IMR-90 (cell line): ENCODE measurements at places on chromosomes 1 and 21.

DNA sequence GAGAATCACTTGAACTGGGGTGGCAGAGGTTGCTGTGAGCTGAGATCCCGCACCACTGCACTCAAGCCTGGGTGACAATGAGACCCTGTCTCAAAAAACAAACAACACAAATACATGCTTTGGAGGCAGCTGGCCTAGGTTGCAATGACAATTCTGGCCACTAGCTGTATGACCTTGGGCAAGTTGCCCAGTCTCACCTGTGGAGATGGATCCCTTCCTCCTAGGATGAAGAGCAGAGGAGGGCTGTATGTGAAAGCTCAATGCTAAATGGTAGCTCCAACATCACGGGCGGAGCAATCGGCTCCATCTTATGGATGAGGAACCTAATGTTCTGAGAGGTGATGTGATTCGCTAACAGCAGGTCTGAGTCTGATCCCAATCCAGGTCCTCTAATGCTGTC is 20.6 kb downstream of the ADORA1 start:
- H3K27ac ChIP-seq: no peak overlapping the region
- no peaks in the 10 kb centered on the region for H3K36me3 ChIP-seq
- H3K4me1 ChIP-seq: peaks cover 2% of the 10 kb centered on the region; the same call in 1 of the 2 replicates
- DNase-seq: no peak
- no peak overlapping the region for H3K4me3 ChIP-seq
- no peaks in the 10 kb centered on the region; the same call in 1 of the 2 replicates for H3K27me3 ChIP-seq

DNA sequence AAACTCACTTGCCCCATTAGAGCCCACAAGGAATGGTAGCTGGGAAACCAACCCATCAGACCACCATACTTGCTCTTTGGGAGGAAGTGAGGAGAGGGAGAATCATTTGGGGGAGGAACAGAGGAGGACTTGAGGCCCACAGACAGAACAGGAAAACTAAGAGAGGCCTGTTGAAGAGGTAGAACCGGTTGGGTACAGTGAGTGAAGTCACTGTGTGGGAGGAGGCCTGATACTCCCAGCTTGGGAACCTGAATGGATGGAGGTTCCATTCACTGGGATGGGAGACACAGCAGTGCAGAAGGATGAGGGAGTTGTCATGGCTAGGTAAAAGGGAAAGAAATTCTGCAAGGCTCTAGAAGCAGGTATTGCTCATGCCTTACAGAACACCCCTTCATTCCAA is 63.4 kb upstream of the PSEN2 start:
- no peaks in the 10 kb centered on the region for H3K4me1 ChIP-seq
- H3K27me3 ChIP-seq: peaks cover 33% of the 10 kb centered on the region
- H3K4me3 ChIP-seq: no peak overlapping the region
- no peak overlapping the region for H3K27ac ChIP-seq
- no peak for DNase-seq

DNA sequence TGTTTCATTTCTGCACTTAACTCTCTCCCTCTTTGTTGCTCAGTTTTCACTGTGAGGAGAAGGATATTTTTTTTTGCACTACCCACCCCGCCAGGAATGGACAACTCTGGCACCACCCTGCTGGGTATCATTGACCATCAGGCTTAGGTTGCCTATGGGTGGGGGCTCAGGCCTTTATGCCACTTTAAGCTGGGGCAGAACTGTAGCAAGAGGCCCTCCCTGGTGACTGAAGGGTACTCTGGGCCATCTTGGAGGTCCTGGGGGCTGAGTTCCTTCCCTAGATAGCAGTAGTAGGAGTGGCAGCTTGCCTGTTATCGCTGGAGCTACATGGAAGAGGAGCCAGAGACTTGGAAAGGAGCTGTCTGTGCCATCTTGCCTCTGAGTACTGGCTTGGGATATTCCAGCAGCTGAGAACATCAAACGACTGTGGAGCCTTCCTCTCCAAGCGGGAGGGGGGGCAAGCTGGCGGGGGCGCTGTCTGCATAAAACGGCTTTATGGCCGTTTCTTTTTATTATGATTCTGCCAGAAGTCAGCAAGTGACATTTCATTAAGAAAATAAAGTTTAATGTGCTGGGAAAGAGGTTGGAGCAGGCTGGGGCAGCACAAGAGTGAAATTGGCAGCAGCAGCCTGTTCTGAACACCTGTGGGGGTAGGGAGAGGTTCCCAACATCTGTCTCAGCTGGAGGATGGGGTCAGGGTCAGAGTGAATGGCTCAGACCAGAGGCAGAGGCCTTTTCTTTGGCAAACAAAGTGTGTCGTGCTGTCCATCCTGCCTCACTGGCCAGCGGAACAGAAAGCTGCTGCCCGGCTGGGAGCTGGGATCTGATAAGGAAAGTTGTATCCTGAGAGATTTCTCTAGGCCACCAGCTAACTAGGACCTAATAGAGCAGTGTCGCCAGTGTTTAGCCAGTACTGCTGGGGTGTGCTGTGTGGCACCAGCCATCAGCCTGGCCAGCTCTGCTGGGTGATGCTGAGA is 32.9 kb downstream of the TMEM53 start:
- no peak overlapping the region for H3K27ac ChIP-seq
- H3K27me3 ChIP-seq: no peaks in the 10 kb centered on the region
- peaks cover 13% of the 10 kb centered on the region for H3K4me1 ChIP-seq

- no peaks in the 10 kb centered on the region for H3K36me3 ChIP-seq
- no peaks in the 10 kb centered on the region; the same call in 1 of the 2 replicates for H3K4me1 ChIP-seq
- peaks cover 24% of the 10 kb centered on the region; the same call in 1 of the 2 replicates for H3K27me3 ChIP-seq
- no peak for DNase-seq
- no peak overlapping the region for H3K4me3 ChIP-seq
Measured at GRCh38 chr1:229158341-229158921, 112.5 kb upstream of the RAB4A start.

GRCh38 chr1:151714820-151715725 is 1.5 kb downstream of the CELF3 start:
- no peak overlapping the region for H3K27ac ChIP-seq
- no peaks in the 10 kb centered on the region for H3K36me3 ChIP-seq
- no peaks in the 10 kb centered on the region for H3K4me1 ChIP-seq
- no peak for DNase-seq
- H3K27me3 ChIP-seq: peaks cover 85% of the 10 kb centered on the region

GRCh38 chr1:93738075-93738622 is 56.5 kb upstream of the BCAR3 start:
- DNase-seq: peak; percentile 90
- peak overlapping the region; percentile 50; the same call in 1 of the 2 replicates for H3K27ac ChIP-seq
- H3K36me3 ChIP-seq: no peaks in the 10 kb centered on the region
- H3K4me1 ChIP-seq: peaks cover 20% of the 10 kb centered on the region

DNA sequence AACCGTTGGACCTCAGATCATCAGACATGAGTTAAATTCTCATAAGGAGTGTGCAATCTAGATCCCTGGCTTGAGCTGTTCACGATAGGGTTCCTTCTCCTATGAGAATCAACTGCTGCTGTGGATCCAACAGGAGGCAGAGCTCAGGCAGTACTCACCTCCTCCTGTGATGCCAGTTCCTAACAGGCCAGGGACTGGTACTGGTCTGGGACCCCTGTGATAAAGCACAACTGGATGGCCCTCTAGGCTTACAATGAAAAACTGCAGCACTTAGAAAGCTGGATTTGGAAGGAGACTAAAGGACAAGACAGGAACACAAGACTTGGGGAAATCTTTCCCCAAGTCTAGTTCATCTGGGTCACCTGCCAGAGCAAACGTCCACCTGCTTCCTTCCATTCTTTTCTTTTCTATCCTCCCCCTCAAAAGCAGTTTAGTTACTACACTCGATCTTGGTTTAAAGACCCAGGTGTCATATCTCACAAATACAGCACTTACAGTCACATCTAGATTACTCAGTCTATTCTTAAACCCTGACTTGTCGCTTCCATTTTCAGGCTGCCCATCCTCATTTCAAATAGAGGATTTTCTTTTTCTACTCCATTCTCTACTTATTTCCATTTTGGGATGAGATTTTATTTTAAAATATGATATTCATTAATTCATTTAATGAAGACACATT is 59.8 kb downstream of the PTPN14 start:
- H3K36me3 ChIP-seq: no peaks in the 10 kb centered on the region; the same call in 1 of the 2 replicates
- no peak overlapping the region for H3K4me3 ChIP-seq
- no peak for DNase-seq

GRCh38 chr1:94925004-94925403 is 1.9 kb downstream of the CNN3 start:
- peak overlapping the region; percentile 93; the same call in 1 of the 2 replicates for H3K27ac ChIP-seq
- peaks cover 25% of the 10 kb centered on the region for H3K4me1 ChIP-seq
- H3K4me3 ChIP-seq: peak overlapping the region; percentile 63
- H3K36me3 ChIP-seq: peaks cover 7% of the 10 kb centered on the region

GRCh38 chr1:57133686-57134085 is 167.9 kb upstream of the C8B start:
- H3K4me1 ChIP-seq: no peaks in the 10 kb centered on the region
- no peaks in the 10 kb centered on the region for H3K27me3 ChIP-seq
- no peak overlapping the region for H3K4me3 ChIP-seq
- H3K36me3 ChIP-seq: no peaks in the 10 kb centered on the region

- no peak overlapping the region for H3K27ac ChIP-seq
- no peak overlapping the region for H3K4me3 ChIP-seq
- no peak for DNase-seq
- peaks cover 8% of the 10 kb centered on the region for H3K36me3 ChIP-seq
Measured at GRCh38 chr1:245648749-245649522, 494.2 kb downstream of the KIF26B start.

GRCh38 chr1:19209439-19209989 is 552 bp downstream of the UBR4 start:
- H3K27me3 ChIP-seq: no peaks in the 10 kb centered on the region
- DNase-seq: peak; percentile 61
- peaks cover 7% of the 10 kb centered on the region for H3K4me1 ChIP-seq
- H3K27ac ChIP-seq: peak overlapping the region; percentile 78

- no peak overlapping the region for H3K4me3 ChIP-seq
- no peak for DNase-seq
- no peaks in the 10 kb centered on the region; the same call in 1 of the 2 replicates for H3K27me3 ChIP-seq
- H3K27ac ChIP-seq: no peak overlapping the region
Measured at GRCh38 chr1:2611621-2612437, 21.0 kb downstream of the MMEL1 start.

GRCh38 chr1:87958716-87959115 is 630.0 kb downstream of the LMO4 start:
- no peak for DNase-seq
- H3K27me3 ChIP-seq: no peaks in the 10 kb centered on the region
- no peak overlapping the region for H3K27ac ChIP-seq
- H3K36me3 ChIP-seq: no peaks in the 10 kb centered on the region

- H3K4me3 ChIP-seq: no peak overlapping the region
- DNase-seq: no peak
- H3K27ac ChIP-seq: no peak overlapping the region
- H3K4me1 ChIP-seq: peaks cover 2% of the 10 kb centered on the region; the same call in 1 of the 2 replicates
Measured at GRCh38 chr21:42213082-42213774, 5.7 kb upstream of the ABCG1 start.

DNA sequence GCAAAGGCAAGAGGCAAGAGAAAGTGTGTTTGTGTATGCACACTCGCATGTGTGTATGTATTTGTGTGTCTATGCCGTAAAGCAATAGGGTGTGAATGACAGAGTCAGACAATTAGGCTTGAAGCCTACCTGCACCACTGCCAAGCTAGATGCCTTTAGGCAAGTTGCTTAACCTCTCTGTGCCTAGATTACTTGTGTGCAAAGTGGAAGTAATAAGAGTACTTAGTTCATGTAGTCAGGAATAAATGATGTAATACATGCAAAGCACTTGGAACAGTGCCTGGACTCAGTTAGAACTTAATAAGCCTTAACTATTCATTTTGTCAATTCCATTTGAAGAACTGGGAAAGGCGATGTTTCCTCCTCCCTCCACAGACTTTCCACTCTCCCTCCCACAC is 31.7 kb downstream of the LAMB3 start:
- peak; percentile 57 for DNase-seq
- H3K4me1 ChIP-seq: no peaks in the 10 kb centered on the region; the same call in 1 of the 2 replicates
- no peak overlapping the region for H3K4me3 ChIP-seq
- no peaks in the 10 kb centered on the region for H3K36me3 ChIP-seq
- H3K27me3 ChIP-seq: no peaks in the 10 kb centered on the region
- no peak overlapping the region for H3K27ac ChIP-seq

DNA sequence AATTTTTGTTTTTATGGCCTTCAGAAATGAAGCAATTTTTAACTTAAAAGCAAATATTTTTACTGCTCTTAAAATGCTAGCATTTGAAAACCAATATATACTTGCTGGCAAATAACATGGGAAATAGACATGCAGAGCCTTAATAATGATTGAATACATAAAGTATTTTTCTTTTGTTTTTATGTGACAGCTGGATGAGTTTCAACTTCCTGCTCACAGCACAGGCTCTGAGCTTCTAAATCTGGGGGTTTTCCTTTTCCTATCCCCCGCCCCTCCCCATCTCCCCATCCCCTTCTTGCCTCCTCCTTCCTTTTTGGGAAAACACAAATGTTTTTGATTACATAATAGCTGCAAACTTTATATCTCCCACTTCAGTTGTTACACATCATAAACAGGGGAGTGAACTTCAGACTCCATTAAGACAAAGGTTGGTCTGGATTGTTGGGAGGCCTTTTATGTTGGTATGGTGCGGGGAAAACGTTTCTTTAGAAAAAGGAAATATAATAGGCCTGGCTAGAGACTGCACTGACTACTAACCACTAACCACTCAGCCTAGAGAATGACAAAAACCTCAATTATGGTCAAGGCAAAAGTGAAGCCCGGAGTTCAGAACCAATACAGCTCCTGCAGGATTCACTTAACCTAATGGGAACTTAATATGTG is 116.1 kb upstream of the GORAB start:
- no peak for DNase-seq
- no peaks in the 10 kb centered on the region for H3K36me3 ChIP-seq
- H3K4me1 ChIP-seq: peaks cover 5% of the 10 kb centered on the region
- no peak overlapping the region for H3K4me3 ChIP-seq

GRCh38 chr1:31683997-31684396 is 19.8 kb downstream of the COL16A1 start:
- peaks cover 82% of the 10 kb centered on the region for H3K36me3 ChIP-seq
- H3K4me1 ChIP-seq: peaks cover 16% of the 10 kb centered on the region
- H3K4me3 ChIP-seq: no peak overlapping the region

DNA sequence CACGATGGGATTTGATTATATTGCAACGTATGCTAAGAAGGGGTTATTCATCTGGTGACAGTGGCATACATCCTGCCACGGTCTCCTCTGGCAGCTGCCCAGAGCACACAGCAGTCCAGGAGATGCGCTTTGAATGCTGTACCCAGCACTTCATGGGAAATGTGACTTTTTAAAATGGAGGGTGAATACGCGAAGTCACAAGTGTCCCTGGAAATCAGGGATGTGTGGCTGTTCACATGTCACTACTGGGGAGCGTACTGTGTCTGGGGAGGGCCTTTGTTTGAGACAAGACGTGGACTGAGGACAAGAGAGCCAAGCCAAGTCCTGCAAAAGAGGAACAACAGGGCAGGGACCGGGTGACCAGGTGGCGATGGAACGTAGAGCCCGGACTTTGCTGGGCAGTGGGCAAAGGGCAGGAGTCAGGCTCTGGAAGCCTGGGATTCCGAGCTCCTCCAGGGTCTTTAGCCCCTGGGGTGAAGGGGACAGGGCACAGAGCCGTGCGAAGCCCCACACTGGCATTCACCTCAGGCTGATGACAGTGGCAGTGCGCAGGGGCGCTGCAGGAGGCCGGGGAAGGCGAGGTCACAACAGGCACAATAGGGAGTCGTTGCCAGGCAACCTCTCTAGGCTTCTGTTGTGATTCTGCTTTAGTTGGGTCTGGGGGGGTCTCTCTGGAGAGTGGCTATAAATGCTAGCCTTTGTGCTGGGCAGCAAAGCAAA is 11.4 kb upstream of the ZBTB21 start:
- H3K36me3 ChIP-seq: no peaks in the 10 kb centered on the region
- no peak for DNase-seq
- no peak overlapping the region for H3K4me3 ChIP-seq
- H3K27me3 ChIP-seq: no peaks in the 10 kb centered on the region

- H3K4me1 ChIP-seq: no peaks in the 10 kb centered on the region
- no peaks in the 10 kb centered on the region for H3K36me3 ChIP-seq
- H3K27me3 ChIP-seq: peaks cover 2% of the 10 kb centered on the region; the same call in 1 of the 2 replicates
- H3K27ac ChIP-seq: no peak overlapping the region
- H3K4me3 ChIP-seq: no peak overlapping the region
- no peak for DNase-seq
Measured at GRCh38 chr1:204873714-204874113, 3.1 kb downstream of the NFASC start.
